AG10803 (cell line): ENCODE measurements at places on chromosomes 1 and 21.

- DNase-seq, result no peak
Measured at GRCh38 chr1:99535470-99536164, 110.3 kb upstream of the PALMD start.

DNA sequence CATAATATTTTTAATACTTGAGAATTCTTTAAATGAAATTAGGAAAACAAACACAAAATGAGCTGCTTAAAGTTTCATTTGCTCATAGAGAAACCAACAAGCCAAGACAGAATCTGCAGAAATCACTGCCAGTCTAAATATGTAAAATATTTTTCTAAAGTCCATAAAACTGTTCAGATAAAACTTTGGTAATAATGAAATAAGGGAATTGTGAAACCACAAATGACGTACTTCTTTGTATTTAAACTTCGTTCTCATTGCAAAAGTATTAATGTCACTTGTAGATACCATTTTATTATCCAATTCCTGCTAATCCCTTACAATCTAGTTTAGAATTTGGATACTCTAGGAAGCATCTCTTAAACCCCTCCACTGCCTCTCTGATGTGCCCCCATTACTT is 234.5 kb upstream of the NEGR1 start:
- DNase-seq, result peak; percentile 56

GRCh38 chr1:238071061-238071460 is 180.3 kb upstream of the ZP4 start:
- no peak for DNase-seq

DNA sequence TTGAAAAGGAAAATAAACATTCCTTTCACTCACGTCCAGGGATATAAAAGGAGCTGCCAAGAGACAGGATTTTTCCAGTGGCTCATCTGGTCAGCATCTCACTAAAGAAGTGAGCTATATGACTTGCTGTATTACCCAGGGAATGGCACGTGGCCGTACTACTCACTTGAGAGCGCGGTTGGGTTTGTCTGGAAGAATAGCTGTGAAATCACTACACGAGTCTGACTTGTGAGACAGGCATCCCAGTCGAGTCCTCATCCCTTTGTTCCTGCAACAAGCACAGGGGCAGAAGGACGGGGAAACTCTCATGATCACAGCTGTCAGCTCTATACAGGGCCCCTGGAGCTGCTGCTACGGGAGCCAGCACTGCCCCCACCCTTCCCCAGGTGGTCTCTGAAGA is 17.7 kb downstream of the RGS8 start:
- DNase-seq, result no peak

DNA sequence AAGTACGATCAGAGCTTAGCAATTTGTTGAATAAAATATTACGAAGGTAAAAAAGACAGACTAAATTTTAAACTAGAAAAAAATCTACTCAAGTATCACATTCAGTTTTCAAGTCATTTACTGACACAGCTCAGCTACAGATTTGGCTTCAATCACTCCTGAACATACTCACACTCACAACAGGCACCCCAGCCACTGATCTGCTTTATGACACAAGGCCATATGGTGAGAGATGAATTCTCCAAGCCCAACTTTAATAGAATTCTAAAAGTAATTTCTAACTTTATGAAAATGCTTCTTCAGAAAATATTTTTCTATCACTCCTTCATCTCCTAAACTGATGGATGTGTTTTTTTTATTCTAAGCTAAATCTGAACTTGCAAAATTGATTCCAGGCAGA is 337.1 kb downstream of the HHIPL2 start:
- no peak for DNase-seq

GRCh38 chr1:87968197-87968955 is 639.7 kb downstream of the LMO4 start:
- DNase-seq, result peak; percentile 66

DNA sequence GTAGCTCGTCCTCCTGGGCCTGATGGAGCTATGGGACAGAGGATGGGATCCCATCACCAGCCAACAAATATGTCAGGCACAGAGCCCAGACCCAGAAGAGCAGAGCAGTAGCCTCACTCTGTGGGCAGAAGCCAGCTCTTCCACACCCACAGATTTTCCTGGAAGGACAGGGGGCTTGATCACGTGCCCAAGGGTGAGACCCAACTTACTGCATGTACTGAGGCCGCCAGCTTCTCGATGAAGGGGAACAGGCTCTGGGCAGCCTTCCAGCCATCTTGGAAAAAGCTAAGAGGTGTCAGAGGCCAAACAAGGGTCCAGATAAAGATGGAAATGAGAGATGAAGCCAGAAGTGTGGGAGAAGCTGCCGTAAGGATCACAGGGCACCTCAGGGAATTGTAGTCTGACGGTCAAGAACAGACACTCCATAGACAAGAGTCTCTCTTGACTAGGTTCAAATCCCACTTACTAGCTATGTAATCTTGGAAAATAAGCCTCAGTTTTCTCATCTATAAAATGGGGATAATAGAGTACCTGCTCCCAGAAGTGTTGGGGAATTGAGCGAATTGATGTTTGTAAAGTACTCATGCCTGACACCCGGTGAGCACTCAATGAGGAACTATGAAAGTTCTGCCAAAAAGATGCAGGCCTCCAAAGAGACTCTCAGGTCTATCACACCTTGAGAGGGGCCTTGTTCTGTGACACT is 17.0 kb upstream of the TCEA3 start:
- DNase-seq, result no peak
